Common myeloid progenitor, CD34-positive (primary cell): ENCODE measurements at places on chromosomes 7 and 10.
A peak's percentile ranks its signal among the peaks of the same experiment; 100 is the strongest.

DNA sequence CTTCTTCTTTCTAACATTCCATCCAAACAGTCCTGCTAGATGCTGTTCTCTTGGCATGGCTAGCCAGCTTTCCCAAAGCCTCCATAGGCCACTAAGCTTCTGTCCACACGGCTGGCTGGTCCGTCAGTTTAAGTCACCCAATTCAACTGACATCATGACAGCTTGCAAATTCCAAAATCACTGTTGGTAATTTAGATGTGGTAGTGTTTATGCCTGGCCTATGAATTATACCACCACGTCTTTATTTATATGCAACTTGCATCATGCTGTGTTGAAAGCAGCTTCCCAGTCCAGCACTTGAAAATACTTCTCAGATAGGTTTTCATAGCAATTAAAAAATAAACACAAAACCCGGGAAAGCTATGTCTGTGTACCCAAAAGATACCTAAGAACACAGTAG, 2.2 kb upstream of the VIM start:
- DNase-seq, result no peak

GRCh38 chr10:118901906-118902305, 127.6 kb upstream of the NANOS1 start:
- DNase-seq, result no peak

DNA sequence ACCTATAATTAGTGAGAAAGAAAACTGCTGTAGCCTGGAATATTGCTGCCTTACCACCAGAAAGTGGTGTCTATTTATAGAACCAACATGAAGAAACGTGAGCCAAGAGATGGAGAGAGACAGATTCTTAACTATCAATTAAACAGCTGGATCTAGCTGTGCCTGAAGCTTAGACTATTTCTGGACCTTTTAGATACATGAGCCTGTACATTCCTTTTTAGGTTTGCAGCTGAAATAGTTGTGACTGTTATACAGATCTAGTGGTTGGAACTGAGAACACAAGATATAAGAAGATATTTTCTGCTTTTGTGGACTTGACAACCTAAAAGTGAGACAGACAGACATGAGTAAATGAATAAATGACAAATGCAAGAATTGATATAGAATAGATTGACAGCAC, 73.4 kb downstream of the CDK14 start:
- no peak for DNase-seq

GRCh38 chr7:920351-921070, 34.0 kb downstream of the ADAP1 start:
- DNase-seq, result peak; percentile 53

- DNase-seq, result no peak
These were observed 489.7 kb upstream of the CELF2 start for GRCh38 chr10:10527861-10528562.

DNA sequence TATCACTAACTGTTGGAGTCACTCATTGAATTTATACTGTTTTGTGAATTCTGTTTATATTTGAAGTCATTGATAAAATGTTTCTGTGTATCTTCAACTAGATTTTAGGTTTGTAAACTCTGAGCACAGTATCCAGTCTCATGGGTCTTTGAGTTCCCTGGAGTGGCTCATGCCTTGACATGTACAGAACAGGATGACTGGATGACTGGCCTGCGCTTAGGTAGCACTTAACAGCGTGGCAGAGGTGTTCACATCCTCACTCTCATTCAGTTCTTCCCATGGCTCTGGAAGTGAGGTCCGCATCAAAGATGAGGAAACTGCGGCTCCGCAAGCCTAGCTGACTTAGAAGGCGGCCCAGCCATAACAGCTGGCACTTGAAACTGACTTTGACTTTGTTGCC, 576.9 kb downstream of the SUGCT start:
- no peak for DNase-seq

DNA sequence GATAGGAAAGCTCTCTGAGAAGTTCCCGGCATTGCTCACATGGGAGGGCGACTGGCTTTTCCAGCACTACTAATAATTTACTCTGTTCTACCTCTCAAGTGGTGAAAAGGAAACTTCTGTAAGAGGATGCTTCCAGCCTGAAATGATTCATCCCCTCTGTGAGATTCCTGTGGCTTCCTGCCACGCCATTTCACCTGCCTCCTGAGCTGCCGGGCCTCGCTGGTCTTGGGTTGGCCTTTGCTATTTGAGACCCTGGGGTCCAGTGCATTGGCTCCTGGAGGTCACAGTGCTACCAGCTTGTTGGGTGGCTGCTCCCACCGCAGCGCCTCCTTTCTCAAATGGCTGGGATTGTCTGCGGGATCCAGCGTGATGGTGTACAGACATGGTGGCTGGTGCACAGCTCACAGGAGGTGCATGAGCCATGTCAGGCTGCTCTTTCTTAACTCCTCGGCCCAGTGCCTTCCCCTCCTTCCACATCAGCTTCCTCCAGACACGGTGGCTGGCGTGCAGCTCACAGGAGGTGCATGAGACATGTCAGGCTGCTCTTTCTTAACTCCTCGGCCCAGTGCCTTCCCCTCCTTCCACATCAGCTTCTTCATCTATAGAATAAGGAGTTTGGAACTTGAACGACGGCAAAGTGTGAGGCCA, 42.9 kb upstream of the PCBD1 start:
- peak; percentile 78 for DNase-seq

- no peak for DNase-seq
These were observed 275.2 kb downstream of the ACTR3B start for GRCh38 chr7:153034791-153035190.

- DNase-seq, result no peak
These were observed 270.8 kb downstream of the GATA3 start for GRCh38 chr10:8325024-8325980.

- peak; percentile 78 for DNase-seq
These were observed 5.8 kb downstream of the IKZF1 start for GRCh38 chr7:50310361-50310760.

- no peak for DNase-seq
These were observed 36.7 kb downstream of the SPAM1 start for GRCh38 chr7:123961771-123962170.

GRCh38 chr7:41579961-41580935, 122.6 kb downstream of the INHBA start:
- no peak for DNase-seq

DNA sequence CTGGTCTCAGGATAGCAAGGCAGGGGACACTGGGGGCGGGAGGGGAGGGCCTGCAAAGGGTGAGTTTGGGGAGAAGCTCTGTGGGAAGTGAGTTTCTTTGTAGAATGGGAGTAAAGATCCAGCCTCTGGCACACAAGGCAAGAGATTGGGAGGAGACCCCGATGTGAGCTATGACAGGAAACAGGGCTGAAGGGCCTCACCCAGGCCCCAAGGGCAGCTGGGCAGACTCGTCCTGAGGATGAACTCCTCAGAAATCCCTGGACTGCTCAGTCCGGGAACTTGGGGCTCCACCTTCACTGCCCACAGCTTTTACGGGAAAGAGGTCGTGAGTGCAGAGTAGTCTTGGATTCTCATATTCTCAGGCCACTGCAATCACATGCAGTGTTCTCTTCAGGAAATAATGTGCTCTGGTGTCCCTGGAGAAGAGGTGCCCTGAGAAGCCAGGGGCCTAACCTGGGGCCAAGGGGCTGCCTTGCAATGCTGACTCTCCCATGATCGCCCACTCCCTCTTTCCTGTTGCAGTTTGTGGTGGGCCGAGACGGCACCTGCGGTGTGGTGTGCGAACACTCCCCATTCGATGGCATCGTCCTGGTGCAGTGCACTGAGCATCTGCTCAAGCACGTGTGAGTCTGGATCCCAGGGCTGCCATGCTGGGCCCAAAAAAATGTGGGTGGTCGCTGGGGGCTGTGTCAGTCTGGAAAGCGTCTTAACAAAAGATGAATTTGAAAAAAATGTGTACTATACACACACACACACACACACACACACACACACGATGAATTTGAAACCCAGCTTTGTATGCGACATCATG, 31.3 kb upstream of the C10orf53 start:
- no peak for DNase-seq

DNA sequence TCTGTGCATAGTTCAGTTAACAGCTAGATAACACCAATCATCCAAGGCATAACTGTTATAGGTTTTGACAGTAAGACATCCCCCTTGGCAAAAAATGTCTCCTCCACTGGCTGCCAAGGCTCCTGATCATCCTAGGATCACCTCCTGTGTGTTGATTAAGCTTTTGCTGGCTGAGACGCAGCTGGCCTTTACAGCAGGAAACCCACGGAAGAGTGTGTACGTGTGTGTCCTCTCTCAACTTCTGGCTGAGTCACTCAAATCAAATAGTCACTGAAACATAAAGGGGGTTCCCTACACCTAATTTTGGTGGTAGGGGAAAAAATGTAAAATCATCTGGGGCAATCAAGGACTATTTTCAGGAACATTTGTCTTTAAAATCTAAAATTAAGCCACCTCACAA, 208.8 kb downstream of the CTNNA3 start:
- no peak for DNase-seq

DNA sequence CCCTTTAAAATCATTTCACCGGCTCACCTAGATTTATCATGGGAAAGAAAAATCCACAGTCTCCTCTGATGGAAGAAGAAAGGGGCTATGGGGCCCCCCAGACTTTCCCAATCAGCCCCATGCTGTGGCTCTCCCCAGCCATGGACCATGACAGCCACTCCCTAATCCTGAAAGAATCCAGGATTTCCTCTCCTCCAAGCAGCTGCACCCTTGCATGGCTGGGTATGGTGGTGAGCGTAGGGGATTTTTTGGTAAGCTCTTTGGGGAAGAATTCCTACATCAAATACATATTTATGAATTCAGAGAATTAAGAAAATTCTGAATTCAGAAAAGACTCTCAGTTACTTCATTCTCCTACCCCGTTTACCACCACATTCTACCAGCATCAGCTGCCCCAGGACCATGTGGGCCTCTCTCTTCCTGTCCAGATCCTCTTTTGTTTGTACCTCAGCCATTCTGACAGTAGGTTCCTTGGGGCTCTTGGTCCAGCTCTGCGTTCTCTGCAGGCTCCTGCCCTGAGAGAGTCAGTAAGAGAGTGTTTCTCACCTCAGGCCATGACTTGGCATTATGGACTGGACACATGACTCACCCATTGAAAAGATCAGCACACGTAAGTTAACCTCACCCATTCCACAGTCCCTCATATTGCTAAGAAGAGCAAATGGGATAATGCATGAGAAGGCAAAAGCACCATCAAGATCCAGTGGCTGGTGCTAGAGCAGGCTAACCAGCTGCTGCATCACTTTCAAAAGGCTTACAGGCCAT, 337.8 kb downstream of the ELMO1 start:
- peak; percentile 42 for DNase-seq

DNA sequence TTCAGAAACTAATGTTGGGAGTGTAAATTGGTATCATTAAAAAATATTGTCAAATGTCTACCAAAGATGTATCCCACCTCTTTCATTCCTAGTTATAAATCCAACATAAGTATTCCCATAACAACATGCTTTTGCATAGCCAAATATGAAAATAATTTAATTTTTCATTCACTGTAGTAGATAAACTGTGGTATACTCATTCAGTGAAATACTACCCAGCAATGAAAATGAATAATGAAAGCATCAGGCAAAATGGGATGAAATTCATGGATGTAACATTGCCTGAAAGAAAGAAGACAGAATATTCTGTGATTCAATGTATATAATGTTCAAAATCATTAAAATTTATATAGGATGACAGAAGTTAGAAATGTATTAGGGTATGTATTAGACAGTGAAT, 629.0 kb upstream of the MBL2 start:
- DNase-seq, result no peak

DNA sequence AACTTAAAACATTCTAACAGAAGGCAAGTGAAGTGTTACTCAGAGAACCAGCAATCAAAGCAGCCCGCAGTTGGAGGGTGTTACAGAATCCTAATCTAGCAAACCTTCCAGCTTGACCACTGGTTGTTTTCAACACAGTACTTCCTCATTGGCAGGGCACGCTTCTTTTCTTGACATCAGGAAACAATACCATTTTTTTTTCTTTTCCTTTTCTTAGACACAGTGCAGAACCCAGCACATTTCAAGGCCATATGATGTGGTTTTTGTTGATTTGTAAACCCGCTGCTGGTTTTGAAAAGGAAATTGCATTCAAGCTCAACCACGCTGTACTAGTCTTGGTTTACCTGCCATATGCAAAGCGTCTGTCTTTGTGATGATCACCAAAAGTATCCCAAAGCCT, 33.4 kb downstream of the RHOBTB1 start:
- DNase-seq, result peak; percentile 68

DNA sequence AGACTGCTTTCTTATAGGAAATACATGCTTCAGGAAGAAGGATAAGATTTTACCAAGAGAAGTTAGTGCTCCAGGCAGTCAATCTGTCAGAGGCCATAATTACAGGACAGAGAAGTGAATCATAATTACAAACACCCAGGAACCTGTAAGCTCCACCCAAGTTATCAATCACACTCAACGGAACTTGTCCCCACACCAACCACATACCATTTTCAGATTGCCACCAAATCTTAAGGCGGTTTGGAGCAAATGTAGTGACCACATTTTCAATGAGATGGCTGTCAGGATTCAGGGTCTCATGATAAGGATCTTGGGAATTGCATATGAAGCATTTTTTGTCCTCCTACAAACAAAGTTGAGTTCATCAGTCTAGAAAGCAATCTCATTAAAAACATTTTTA, 4.8 kb downstream of the LAMB1 start:
- DNase-seq, result no peak

DNA sequence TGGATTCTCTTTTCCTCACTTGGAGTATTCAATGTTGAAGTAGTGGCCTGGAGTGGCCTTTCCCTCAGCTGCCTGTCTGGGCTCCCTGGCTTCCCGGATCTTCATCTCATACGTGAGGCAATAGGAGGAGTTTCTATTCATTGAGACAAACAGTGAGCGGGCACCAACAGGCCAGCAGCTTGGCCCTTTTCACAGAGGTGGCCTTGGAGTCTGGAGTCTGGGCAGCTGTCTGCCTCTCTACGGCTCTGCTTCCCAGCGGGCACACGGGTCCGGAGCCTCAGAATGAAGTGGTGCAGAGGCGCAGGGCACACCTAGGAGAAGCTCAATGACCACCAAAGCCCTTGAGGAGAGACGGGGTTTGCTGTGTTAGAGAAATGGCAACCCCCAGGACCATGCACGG, 169.4 kb downstream of the CCDC3 start:
- no peak for DNase-seq

DNA sequence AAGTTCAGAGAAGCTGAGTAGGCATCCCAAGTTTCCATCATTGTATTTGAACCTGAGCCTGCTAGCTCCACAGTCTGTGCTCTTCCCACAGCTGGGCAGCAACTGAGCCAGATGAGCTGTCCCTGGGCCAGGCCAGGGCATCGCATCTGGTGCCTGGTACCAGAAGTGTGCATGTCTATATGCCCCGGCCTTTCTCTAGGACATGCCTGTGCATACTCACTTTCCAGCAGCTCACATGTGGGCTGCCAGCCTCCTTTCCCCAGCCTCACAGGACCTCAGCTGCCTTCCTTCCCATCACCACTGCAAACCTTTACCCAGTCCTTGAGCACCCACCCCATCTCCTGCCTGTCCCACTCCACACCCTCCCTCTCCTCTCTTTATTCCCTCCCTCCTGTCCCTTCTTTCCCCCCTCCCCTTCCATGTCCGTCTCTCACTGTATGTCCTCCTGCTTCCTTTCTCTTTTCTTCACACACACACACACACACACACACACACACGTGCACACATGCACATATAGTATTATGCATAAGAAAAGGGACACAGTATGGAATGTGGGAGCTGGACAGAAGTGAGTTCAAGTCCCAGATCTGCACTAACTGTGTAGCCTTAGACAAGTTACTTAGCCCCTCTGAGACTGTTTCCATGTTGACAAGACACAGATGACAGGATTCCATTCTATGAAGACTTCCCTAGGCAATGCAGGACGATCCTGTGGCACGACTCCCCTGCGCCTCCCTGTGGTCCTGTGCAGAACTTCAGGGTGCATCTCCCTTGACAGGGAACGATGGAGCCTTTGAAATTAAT, 10.9 kb downstream of the CDHR1 start:
- DNase-seq, result peak; percentile 60
